ENCODE measurements at places on chromosomes 6 and 20.
A peak's percentile ranks its signal among the peaks of the same experiment; 100 is the strongest.

DNA sequence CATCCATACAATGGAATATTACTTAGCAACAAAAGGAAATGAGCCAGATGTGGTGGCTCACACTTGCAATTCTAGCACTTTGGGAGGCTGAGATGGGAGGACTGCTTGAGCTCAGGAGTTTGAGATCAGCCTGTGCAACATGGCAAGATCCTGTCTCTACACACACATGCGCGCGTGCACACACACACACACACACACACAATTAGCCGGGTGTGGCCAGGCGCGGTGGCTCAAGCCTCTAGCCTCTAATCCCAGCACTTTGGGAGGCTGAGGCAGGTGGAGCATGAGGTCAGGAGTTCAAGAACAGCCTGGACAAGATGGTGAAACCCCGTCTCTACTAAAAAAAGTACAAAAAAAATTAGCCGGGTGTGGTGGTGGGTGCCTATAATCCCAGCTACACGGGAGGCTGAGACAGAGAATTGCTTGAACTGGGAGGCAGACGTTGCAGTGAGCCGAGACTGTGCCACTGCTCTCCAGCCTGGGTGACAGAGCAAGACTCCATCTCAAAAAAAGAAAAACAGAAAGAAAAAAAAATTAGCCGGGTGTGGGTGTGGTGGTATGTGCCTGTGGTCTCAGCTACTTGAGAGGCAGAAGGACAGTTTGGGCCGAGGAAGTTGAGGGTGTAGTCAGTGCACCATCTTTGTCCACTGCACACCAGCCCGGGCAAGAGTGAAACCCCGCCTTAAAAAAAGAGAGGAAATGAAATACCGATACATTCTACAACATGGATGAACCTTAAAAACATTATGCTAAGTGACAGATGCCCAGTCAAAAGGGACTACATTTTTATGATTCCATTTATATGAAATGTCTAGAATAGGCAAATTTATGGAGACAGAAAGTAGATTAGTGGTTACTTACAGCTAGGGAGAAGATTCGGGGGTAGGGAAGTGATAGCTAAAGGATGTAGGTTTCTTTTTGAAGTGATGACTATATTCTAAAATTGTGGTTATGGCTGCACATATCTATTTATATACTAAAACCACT lies 52.5 kb downstream of the RBL1 start:
- peak; percentile 61 for DNase-seq

DNA sequence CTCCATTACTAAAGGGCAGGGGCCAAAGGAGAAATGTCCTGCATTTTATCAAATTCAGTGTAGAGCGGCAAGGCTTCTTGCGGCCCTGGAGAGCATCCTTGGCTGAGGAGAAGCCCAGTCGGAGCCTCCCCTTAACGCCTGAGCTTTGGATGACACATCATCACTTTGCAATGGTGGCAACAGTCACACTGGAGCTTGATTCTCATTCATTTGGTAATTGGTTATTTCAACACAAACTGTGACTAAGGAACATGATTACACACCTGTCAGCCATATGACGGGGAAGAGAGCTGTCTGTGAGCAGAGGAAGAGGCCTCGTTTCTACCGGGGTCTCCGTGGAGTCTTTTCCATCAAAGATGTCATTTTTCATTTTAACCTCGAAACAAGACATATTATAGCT lies 81.4 kb downstream of the SOBP start:
- no peak for DNase-seq

DNA sequence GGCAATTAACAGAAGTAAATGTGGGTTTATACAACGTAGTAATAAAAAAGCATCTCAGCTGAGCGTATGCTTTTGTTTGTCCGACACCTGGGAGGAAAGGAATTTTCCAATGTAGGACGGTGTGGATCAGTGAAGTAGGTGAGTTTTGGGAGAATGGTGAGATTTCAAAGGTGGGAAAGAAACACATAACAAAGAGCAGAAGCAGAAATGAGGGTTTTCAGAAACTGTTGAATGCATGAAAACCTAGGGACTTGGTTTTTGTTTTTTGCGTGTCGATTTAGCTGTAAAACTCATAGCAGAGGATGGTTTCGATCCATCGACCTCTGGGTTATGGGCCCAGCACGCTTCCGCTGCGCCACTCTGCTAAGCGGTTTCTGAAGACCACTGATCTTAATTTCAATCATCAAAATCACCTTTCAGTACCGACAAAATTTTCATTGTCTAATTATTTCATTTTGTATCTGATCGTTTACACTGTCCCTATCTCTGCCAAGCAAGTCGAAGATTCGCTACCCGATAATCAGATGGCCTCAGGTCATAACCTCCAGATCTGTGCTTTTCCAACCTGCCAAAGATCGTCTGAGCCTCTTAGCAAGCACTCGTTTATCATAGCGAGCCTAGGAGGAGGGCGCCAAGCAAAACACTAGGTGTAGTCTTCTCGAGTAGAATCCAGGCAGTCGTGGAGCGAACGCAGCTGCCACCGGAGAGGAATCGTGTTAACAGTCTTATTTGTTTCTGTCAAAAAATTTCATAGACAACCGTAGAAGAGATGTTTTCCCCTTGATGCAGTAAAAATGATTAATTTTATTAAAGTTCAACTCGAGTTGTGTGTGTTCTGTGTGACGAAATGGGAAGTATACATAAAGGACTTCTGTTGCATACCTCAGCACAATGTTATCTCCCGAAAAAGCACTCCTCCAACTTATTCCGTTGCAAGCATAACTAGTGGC lies 20.9 kb upstream of the POM121L2 start:
- DNase-seq: peak; percentile 83

GRCh38 chr6:170208182-170208601 lies 82.7 kb downstream of the DLL1 start:
- DNase-seq: no peak

DNA sequence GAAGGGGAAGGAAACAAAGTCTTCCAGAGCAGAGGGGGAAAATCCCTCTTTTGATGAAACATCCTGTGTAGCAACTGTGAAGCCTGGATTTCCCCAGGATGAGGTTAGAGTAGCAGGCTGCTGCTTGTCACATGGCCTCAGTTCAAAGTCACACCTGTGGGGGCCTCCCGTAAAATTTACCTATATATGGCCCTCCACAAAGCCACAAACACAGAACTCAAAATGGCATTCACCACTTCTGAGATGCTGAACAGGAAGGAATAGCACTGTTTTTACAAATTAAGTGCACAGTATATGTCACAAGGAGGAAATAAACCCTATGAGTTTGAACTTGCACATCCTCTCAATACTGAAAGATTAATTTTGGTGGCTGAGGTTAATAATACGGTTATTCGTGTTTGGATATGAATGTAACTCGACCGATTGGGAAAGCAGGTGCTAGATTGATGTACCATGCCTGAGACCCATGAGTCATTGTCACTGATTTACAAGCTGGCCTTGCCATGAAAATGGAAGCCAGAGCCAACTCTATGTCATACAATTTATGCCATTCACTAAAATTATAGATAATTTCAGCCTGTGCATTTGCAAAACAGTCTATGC lies 70.6 kb downstream of the SGK1 start:
- peak; percentile 94 for DNase-seq

DNA sequence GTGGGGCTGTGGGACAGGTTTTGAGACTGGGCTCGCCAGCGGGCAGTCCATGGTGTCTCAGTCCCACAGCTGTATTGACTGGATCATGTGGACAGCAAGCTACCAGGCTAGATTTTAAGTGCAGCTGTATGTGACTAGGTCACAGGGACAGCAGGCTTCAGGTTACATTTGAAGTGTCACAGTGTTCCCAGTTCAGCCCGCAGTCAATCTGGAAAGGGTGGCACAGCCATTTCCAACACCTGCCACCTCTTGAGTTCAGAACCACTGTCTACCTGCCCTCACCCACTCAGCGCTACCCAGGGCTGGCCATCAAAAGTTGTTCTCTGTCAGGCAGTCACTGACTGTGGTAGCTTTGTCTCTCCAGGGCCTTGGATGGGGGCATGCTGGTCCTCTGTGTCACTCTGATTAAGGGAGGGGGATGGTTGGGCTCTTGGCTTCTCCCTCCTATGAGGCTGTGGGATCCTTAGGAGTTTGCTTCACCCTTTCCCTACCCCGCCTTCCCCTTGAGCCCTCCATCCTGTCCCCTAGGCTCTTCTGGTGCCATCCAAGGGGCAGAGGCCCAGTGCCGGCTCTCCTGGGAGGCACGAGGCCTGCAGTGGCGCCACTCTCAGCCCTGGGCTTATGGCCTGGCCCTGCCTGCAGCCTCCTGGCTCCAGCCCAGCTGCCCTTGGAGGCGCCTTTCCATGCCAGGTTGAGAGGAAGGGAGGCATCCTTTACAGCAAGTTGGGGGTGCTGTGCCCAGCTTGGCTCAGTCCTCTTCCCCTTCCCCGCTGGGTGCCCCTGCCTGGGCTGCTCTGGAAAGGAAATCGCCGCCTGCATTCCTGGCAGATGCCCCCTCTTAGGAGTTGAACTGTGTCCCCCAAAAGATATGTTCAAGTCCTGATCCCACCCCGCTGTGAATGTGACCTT lies 44.9 kb downstream of the PNLDC1 start:
- no peak for DNase-seq

- no peak for DNase-seq
Measured at GRCh38 chr6:141248021-141248799, 884.5 kb upstream of the GJE1 start.

GRCh38 chr20:55449091-55449490 lies 556.2 kb downstream of the CBLN4 start:
- no peak for DNase-seq

DNA sequence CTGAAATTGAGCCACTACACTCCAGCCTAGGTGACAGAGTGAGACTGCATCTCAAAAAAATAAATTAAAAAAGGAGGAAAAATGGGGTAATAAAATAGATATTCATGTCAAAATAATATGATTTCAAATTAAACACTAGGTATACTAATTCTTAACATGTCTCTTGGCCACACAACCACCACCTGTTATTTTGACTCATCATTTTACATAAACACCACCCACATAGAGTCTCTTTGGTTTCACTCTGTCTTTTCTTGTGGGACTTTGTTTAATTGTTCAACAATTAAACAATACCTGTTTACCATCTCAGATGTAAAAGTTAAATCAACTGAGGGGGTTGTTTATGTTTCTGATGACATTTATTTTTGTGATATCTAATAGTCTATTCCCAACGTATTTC lies 476.8 kb upstream of the ADGRB3 start:
- DNase-seq: no peak

DNA sequence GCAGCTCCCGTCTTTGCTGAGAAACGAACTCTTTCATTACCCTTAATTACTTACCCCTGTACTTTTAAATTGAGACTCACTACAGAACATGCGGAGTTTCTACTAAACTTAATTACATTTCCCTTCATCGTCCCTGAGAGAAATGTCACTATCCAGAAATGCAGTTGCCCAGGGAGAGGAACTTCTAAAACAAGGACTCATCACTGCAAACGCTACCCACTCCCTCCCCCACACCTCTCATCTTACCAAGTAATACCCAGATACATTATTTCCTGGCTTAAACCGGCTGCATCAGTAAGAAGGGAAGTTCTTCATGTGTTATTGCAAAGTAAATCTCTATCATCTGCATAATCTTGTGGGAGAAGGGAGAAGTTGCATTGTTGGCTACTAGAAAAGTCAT lies 138.3 kb downstream of the IPCEF1 start:
- DNase-seq: no peak

DNA sequence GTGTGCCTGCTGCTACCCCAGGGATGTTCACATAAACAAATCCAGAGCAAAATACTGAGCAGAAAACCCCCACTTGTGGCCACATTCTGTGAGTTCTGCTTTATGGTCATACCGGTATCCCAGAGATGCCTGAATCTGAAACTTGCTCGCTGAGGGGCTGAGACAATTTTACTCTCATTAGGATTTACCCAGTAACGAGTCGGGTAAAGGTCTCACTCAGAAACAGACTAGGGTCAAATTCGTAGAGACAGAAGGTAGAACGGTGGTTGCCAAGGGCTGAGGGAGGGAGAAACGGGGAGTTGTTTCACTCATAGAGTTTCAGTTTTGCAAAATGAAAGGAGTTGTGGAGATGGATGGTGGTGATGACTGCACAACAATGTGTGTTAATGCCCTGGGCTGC lies 45.4 kb upstream of the NKX2-2 start:
- peak; percentile 82 for DNase-seq

DNA sequence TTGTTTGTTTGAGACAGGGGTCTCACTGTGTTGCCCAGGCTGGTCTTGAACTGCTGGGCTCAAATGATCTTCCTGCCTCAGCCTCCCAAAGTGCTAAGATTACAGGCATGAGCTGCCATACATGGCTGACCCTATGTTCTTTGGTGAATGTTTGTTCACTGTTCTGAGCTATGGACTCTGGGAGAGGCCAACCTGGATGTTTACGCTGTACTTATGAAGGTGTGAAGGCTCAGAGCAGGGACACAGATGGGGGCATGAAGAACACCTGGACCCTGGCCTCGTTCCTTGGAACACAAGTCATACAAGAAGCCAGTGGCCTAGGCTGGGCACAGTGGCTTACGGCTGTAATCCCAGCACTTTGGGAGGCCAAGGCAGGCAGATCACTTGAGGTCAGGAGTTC lies 21.1 kb upstream of the CD24 start:
- no peak for DNase-seq

- peak; percentile 11 for DNase-seq
Measured at GRCh38 chr6:25697537-25698340, 45.7 kb downstream of the SCGN start.

DNA sequence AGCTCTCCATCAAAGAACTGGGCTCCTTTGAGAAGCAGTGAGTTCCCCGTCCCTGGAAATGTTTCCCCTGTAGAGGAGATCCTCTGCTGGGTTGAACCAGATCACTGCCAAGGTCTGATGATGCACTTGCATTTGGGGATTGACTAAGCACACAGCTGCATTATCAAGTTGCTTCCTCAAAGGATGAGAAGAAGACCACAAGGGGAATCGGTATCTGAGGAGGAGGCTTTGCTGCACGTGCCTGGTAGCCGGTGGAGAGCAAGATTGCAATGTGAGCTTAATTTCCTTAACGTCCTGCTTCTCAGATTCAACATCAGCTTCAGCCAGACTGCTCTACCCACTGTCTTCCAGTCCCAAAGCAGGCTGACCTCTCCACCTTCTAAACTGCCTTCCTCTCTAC lies 128.8 kb upstream of the STMND1 start:
- DNase-seq: no peak

DNA sequence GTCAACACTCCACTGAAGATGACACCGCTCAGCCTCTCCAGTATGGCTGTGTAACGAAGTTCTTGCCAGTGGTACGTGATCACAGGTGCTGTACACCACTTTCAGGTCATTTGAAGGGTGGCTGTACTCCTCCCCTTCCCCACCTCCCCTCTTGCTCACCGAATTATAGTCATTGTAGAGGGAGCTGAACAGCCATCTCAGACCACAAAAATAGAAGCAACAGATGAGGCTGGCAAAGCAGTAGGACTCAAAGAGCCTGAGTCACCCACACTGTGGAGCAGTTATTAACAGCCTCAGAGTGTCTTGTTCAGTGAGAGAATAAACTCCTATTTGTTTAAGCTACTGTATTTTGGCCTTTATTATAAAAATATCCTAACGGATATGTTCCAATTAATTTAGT lies 192.5 kb upstream of the MCHR2 start:
- DNase-seq: no peak

- DNase-seq: no peak
Measured at GRCh38 chr6:41643899-41644269, 5.6 kb downstream of the MDFI start.

- no peak for DNase-seq
Measured at GRCh38 chr6:143676437-143677045, 1.2 kb upstream of the PHACTR2 start.

Measured in activated CD4-positive, alpha-beta T cell treated with anti-CD3 and anti-CD28 coated beads, Interleukin-2, amount 50 U/mL, for 16 hours (primary cell).